Breast epithelium (tissue), 4 donors: ENCODE measurements at places on chromosomes 13 and 19. TPM values are rescaled to one million over a fixed set of nuclear protein-coding genes. Genes with fewer than 3 reads are reported as not detected.

GRCh38 chr13:113814435-113814821 is 49.4 kb downstream of the GAS6 start:
- H3K4me1 ChIP-seq: peaks cover 13% of the 10 kb centered on the region
- no peak for DNase-seq
- H3K4me3 ChIP-seq: peak overlapping the region; percentile 26
- H3K36me3 ChIP-seq: no peaks in the 10 kb centered on the region
- peak overlapping the region; percentile 38 for H3K27ac ChIP-seq
- no peaks in the 10 kb centered on the region for H3K27me3 ChIP-seq

Gene ZNF765
- total RNA-seq: 18.4 TPM

DNA sequence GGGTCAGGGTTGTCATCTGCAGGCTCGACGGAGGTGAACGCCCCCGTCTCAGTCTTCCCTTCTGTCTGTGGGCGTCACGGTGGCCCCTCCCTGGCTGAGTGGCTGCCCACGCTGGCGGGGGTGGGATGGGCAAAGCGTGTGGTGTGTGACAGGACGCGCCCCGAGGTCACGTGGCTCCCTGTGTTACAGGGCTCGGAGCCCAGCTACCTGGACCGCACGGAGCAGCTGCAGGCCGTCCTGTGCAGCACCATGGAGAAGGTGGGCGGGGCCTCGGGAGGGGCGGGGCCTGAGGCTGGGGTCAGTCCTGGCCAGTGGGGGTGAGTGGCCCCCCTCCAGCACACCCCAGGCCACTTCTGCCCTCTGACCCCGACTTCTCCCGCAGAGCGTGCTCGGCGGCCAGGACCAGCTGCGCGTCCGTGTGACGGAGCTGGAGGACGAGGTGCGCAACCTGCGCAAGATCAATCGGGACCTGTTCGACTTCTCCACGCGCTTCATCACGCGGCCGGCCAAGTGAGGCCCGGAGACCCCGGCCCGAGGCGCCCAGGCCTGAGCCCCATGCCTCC is 6.3 kb upstream of the GRIN3B start:
- DNase-seq: no peak
- H3K4me1 ChIP-seq: no peaks in the 10 kb centered on the region
- no peak overlapping the region for H3K4me3 ChIP-seq
- peaks cover 2% of the 10 kb centered on the region for H3K27me3 ChIP-seq
- H3K36me3 ChIP-seq: no peaks in the 10 kb centered on the region

DNA sequence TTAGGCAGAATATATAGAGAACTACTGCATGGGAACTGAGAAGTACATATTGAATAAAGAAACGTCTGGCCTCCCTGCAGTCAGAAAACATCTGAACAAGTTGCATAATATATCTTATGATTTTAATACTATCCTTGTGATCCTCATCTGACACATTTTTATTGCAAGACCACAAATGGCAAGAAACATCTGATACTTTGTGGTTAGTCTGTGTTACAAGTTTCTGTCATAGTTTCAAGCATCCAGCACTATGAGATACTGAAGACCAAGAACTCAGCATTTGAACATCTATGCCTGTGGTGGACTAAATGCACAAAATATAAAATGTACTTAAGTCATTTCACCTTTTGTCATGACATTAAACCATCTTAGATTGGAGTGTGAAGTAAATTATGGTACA is 1175.8 kb upstream of the MIR17HG start:
- no peaks in the 10 kb centered on the region for H3K4me1 ChIP-seq
- no peak for DNase-seq
- no peak overlapping the region for H3K4me3 ChIP-seq
- H3K27me3 ChIP-seq: no peaks in the 10 kb centered on the region
- no peaks in the 10 kb centered on the region for H3K36me3 ChIP-seq

- no peaks in the 10 kb centered on the region for H3K27me3 ChIP-seq
- H3K4me3 ChIP-seq: no peak overlapping the region
- no peaks in the 10 kb centered on the region for H3K36me3 ChIP-seq
- no peaks in the 10 kb centered on the region for H3K4me1 ChIP-seq
- DNase-seq: no peak
- H3K27ac ChIP-seq: no peak overlapping the region
Observed at GRCh38 chr13:97986835-97987234, 33.4 kb downstream of the IPO5 start.

DNA sequence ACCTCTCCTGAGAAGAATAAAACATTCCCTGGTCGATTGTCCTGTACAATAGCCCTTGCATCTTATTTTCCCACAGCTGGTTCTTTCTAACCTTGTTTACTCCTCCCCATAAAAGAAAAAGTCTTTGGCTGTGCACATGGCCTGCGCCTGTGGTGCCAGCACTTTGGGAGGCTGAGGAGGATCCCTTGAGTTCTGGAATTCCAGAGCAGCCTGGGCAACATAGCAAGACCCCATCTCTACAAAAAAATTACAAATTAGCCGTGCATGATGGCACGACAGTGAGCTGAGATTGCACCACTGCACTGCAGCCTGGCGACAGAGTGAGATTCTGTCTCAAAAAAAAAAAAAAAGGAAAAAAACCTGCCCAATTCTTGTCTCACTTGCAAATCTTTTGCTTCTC is 7.2 kb upstream of the NUP62 start:
- H3K36me3 ChIP-seq: no peaks in the 10 kb centered on the region
- no peak overlapping the region for H3K4me3 ChIP-seq
- no peak for DNase-seq
- H3K4me1 ChIP-seq: no peaks in the 10 kb centered on the region
- no peaks in the 10 kb centered on the region for H3K27me3 ChIP-seq

DNA sequence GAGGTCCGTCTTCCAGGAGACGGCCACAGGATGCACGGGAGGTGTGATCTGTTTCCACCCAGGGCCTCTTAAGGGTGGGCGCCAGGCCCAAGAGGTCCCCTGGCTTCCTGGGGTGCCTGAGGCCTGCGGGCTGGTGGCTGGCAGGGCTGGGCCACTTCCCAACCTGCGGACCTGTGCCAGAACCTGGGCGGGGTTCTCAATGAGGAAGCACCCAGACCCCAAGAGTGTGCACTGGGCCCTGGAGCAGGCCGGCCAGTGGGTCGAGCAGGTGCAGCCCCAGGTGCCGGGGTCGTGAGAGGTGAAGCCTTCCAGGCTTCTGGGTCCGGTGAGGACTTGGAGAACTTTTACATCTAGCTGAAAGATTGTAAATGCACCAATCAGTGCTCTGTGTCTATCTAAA is 6.7 kb upstream of the MICU2 start:
- H3K4me1 ChIP-seq: no peaks in the 10 kb centered on the region
- no peak overlapping the region for H3K27ac ChIP-seq
- H3K36me3 ChIP-seq: no peaks in the 10 kb centered on the region
- no peak for DNase-seq

- DNase-seq: no peak
- H3K36me3 ChIP-seq: no peaks in the 10 kb centered on the region
- no peaks in the 10 kb centered on the region for H3K4me1 ChIP-seq
- no peak overlapping the region for H3K4me3 ChIP-seq
- H3K27ac ChIP-seq: no peak overlapping the region
- no peaks in the 10 kb centered on the region for H3K27me3 ChIP-seq
Observed at GRCh38 chr19:37059142-37059541, 19.1 kb upstream of the ZNF420 start.
